ENCODE measurements at places on chromosomes 7 and 10.

- DNase-seq: no peak
Measured at GRCh38 chr7:39468261-39468660, 97.9 kb upstream of the YAE1 start.

DNA sequence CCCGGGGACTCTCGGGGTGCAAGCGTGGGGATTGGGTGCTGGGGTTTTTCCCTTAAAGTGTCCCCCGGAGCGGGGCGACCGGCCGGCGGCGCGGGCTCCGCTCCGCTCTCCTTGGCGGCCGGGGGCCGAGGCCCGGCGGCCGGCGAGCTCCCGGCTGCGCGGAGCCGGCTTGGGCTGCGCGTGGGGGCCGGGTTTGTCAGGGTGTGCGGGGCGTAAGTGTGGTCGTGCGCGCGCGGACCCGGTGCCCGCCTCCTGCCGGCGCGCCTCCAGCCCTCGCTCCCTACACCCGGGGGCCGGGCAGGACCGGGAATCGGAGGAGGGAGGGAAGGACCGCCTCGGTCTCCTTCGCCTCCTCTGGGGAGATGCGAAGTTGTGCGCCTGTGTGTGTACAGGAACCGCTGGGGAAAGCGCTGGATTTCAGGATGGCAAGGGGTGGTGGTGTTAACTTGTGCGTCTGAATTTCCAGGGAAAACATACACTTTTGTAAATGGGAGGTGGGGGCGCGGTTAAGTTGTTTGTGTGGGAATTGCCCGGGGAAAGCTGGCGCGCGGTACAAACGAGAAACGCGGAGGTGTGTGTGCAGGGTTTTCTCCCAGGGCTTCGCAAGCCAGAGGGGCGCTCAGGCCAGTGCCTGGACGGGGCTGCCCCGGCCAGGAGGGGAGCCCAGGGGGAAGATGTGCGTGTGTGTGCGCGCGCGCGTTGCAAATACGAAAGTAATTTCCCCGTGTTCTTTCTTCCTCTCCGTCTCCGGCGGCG, 737 bp downstream of the ZMIZ1 start:
- peak; percentile 62 for DNase-seq

DNA sequence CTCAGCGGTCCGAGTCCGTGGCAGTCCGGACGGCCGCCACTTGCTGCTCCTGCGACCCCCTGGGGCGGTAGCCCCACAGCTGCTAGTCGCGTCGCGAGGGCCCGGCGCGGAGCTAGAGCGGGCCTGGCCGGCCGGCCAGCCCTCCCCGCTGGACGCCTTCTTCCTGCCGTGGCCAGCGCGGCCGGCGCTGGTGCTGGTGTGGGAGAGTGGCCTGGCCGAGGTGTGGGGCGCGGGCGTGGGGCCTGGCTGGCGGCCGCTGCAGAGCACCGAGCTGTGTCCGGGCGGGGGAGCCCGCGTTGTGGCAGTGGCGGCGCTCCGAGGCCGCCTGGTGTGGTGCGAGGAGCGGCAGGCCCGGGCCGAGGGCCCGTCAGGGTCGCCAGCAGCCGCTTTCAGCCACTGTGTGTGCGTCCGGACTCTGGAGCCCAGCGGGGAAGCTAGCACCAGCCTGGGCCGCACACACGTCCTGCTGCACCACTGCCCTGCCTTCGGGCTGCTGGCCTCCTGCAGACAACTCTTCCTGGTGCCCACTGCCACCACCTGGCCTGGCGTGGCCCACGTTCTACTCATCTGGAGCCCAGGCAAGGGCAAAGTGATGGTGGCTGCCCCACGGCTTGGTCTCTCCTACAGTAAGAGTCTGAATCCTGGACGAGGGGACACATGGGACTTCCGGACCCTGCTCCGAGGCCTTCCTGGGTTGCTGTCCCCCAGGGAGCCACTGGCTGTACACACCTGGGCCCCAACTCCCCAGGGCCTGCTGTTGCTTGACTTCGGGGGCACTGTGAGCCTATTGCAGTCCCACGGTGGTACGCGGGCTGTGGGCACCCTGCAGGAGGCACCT, 631 bp downstream of the HPS6 start:
- peak; percentile 32 for DNase-seq

GRCh38 chr10:124126983-124127385, 33.6 kb upstream of the CHST15 start:
- DNase-seq: no peak

GRCh38 chr7:80481196-80481884, 30.5 kb downstream of the GNAT3 start:
- no peak for DNase-seq

DNA sequence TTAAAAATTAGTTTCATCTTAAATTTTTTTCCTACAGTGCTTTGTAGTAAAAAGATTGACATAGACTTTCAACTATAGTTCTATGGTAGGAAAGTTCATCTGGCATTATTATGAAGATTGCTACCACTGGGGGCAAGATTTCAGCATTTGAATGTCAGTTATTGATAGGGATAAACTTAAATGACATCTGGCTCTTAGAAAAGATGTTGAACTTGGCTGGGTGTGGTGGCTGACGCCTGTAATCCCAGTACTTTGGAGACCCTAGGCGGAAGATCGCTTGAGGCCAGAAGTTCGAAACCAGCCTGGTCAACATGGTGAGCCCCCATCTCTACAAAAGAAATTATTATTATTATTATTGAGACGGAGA, 1.4 kb upstream of the TRA2A start:
- no peak for DNase-seq

GRCh38 chr10:132393695-132394181, 3.3 kb upstream of the PWWP2B start:
- no peak for DNase-seq

DNA sequence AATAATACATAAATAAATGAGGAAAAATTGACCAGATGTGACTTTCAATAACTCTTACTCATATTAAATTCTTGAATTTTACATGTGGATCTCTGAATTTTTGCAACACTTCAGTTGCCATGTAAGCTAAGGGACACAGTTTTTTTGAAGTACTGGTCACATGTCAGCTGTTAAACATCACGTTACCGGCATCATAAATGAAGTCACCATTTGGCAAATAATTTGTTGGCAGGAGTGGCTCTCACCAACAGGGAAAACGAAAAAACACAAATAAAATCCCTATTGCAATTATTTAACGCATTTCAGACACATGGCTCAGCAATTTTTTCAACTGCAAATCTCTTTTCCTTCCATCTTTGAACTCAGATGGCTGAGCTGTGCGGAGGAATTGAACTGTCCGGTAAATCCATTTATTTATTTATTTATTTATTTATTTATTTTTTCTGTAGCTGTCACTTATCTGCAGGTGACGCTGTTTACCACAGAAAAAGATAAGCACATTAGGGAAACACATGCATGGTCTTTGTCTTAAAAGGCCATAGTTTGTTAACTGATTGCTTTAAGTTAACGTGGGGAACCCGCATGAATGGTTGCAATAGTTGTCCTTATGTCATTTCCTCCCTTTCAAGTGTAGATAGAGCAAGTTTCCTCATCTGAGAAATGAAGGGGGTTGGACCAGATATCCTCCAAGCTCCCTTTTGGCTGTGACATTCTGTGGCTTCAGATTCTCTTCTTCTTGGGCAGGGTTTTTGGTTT, 64.7 kb upstream of the JAZF1 start:
- DNase-seq: no peak

DNA sequence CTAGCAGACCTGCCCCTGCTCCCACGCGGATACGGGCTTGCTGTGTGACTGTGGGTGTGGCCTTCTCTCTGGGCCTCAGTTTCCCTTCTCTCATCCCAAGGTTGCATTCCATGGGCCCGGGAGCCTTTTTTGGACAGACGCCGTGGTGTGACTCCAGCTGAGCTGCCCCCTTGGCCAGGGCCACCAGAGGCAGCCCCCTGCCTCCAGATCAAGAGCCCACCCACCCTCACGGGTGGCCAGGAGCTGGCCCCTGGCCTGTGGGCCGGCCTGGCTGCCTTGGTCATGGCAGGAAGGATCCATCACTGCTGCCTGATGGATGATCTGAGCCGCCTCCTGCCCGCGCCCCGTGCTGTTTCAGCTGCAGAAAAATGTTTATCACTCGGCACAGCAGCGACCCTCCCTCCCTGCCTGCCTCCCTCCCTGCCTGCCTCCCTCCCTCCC, 27.8 kb upstream of the ELFN1 start:
- DNase-seq: no peak

- DNase-seq: no peak
Measured at GRCh38 chr7:47087866-47088265, 494.0 kb downstream of the TNS3 start.

DNA sequence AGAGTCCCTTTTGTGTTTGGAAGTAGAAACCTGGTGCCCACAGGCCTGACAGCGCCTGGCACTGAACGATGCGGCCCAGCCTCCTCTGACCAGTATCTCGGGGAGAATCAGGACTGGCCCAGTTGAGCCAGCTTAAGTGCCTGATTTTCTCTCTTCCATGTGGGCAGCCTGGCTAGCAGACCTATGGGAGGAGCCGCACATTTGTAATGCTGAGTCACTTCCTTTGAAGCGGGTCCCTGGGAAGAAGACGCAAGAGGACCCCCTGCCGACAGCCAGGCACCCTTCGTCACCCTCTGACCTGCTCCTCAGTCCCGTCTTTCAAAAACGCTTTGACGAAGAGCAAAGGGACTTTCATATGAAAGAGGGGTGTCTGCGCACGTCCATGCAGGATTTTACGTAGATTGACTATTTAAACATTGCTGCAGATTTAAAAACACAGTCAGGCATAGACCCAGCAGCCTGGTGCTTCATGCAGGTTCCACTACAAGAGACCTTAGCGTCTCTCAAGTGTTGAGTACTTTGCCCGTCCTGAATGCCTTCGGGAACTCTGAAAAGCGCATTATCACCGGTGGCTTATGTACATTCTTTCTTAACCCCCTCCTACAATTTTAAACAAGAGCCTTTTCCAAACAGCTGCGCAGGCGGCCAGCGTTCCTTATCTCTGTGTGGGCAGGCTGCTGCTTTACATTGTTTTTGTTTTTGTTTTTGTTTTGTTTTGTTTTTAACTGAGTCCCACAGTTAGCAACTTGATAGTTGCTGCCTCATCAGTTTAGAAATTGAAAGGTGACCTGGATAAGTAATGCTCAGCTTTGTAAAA, 36.5 kb upstream of the AP5Z1 start:
- peak; percentile 49 for DNase-seq

GRCh38 chr10:132738454-132739224, 47.3 kb downstream of the NKX6-2 start:
- no peak for DNase-seq

DNA sequence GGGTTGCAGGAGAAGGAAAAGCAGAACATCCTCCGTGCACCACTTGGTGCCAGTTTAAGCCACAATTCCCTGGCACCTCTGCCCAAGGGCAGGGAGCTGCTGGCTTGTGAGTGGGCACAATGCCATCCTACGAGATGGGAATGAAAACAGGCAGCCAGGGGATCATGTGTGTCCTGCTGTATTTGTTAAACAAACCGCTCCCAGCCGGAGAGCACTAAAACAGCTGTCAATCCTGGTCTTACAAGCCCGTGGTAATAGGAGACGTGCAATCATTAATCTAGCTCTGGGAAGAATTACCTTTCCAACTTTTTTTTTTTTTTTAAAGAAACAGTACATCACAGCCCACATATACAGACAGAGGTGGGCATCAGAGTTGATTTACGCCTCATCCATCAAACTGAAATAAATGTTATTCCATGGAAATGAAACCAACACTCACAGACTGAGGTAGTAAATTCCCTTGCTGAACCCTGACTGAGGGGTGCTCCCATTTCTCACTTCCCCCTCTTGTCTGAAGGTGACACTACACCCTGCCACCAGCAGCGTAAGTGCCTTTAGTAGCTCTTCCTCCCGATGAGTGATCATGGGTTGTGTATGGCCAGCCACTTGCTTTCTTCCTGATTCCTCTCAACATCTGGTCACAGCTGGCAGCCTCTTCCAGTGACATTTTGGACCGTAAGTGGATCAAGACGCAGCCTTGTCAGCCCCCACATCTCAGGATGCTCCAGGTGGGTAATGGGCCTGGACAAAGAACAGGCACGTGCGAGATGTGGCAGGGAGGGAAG, 143.8 kb downstream of the TEX36 start:
- no peak for DNase-seq

DNA sequence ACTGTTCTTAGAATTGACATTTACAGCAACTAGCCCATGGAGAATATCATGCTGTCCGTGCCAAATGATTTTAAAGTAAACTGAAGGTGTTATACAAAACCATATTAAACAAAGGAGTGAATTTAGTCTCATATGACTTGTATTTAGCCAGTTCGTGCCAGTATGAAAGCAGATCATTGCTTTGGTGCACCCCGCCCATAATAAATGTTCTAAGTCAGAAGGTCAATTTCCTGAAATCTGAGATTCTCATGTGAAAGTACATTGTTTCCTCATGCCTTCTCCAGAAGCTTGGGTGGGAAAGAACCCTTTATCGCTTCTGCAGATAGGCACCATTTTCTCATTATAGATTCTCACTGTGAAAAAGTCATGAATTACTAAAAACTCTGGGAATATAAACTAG, 106.4 kb downstream of the CAMK1D start:
- no peak for DNase-seq

DNA sequence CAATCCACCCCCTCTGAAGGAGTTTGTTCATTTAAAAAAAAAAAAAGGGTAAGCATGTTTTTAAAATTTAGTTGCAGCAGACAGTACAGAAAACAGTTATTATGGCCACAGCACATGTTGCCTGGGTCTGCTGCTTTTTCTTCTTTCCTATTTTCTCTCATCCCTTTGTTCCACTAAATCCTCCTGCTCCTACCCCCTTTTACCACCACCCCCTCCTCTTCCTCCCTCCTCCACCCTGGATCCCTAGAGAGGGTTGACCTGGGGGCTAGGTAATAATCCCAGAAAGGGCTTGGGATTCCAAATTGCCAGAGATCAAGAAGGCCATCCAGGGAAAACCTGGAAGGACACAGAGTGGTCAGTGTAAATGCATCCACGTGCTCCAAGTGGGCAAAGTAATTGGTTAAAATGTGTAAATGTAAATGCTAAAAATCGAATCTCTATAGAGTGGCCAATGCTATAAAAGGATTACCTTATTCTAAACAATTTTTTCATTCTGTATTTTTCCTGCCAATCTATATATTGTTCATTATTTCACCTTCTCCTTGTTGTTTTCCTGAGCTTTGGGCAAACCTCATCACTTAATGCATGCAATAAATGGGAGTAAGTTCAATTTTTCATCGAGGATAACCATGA, 89.0 kb upstream of the PIK3CG start:
- no peak for DNase-seq

DNA sequence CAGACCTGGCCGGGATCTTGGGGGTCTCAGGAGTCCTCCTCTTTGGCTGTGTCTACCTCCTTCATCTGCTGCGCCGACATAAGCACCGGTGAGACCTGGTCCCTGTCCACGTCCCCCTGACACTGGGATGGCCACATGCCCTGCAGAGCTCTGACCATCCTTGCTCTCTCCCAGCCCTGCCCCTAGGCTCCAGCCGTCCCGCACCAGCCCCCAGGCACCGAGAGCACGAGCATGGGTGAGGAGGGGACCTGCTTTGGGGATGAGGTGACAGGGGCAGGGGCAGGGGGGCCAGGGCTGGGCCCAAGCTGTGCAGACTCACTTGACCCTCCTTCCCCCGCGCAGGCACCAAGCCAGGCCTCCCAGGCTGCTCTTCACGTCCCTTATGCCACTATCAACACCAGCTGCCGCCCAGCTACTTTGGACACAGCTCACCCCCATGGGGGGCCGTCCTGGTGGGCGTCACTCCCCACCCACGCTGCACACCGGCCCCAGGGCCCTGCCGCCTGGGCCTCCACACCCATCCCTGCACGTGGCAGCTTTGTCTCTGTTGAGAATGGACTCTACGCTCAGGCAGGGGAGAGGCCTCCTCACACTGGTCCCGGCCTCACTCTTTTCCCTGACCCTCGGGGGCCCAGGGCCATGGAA, 959 bp downstream of the PVRIG start:
- DNase-seq: no peak

- no peak for DNase-seq
Measured at GRCh38 chr7:53110425-53110824, 75.0 kb downstream of the POM121L12 start.
